ENCODE measurements at places on chromosomes 11 and 22.
A peak's percentile ranks its signal among the peaks of the same experiment; 100 is the strongest.

- no peak overlapping the region for H3K27ac ChIP-seq
- no peak for DNase-seq
- H3K27me3 ChIP-seq = peaks cover 24% of the 10 kb centered on the region
- no peaks in the 10 kb centered on the region for H3K4me1 ChIP-seq
- H3K36me3 ChIP-seq = no peaks in the 10 kb centered on the region
- no peak overlapping the region for H3K4me3 ChIP-seq
Observed at GRCh38 chr11:134564472-134565200, 152.6 kb upstream of the B3GAT1 start.

DNA sequence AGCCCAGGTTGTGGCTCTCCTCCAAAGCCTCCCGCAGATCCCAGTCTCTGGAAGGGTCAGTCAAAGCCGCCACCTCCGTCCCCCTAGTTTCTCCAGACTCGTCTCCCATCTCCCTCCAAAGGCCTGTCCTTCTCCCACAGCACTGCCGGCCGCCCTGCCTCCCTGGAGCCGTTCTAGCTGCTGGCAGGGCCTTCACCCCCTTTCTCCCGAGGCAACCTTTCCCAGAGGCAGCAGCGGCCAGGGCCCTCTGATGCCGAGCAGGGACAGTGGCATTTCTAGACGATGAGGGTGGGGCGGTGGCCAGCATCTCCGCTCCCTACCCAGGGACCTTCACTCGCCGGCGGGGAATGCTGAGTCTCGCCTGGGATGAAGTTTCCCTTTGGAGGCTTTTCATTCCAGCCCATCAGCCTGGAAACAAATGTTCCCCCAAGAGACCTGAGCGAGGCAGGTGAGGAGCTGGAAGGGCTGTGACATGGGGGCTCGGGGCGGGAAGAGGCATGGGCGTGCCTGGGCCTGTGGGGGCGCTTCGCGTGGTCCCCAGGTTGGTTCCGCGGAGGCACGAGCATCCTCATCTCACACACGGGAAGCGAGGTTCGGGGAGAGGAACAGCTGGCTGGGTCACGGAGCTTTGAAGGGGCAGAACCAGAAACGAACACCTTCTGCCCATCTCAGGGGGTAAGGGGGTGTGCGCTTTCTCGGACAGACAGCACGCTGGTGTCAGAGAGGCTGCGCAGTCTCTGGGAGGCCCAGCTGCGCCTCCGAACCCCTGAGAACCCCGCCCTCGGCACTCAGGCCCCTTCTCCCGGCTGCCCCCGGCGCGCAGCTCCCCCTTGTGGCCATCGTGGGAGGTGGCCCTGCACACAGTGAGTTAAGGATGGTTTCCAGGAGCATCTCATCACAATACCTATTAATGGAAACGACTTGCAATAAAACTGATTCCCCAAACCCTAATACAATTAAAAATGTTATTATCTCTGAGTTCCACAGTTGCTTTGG, 18.1 kb upstream of the KLHL35 start:
- H3K4me1 ChIP-seq = peaks cover 13% of the 10 kb centered on the region
- H3K36me3 ChIP-seq = no peaks in the 10 kb centered on the region
- DNase-seq = no peak
- H3K27ac ChIP-seq = no peak overlapping the region

DNA sequence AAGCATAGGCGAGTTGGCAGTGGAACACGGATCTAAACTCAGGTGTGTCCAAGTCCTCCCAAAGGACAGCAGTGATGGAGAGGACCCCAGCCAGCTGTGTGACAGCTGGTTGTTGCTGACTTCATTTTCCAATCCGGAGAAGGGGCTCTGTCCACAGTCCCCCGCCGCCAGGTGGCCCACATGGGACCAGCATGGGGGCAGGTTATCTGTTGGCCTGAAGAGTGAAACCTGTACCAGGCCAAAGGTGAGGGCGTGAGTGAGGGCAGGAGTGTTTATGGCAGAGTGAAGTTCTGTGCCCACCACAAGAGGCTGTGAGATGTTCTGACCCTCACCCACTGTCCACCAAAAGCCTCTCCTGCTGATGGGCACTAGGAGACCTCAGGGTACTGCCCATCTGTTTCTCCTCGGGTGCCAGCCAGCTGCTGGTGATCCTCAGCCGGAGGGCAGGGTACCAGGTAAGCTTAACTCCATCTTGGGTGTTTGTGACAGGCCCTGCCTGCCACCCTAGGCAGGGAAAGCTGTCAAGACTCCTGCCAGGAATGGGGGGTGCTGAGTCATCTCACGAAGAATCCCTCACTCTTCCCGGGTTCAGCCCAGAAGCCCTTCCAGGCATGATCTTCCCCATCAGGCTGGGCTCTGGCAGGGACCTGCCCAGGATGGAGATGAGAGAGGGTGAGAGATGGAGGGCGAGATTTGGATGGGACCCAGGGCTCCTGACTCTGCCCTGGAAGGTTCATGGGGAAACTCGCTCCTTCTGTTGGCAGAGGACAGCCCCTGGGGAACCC, 15.5 kb upstream of the TAB1 start:
- peaks cover 3% of the 10 kb centered on the region for H3K36me3 ChIP-seq
- no peak overlapping the region for H3K27ac ChIP-seq
- no peak for DNase-seq
- H3K4me1 ChIP-seq = peaks cover 9% of the 10 kb centered on the region

DNA sequence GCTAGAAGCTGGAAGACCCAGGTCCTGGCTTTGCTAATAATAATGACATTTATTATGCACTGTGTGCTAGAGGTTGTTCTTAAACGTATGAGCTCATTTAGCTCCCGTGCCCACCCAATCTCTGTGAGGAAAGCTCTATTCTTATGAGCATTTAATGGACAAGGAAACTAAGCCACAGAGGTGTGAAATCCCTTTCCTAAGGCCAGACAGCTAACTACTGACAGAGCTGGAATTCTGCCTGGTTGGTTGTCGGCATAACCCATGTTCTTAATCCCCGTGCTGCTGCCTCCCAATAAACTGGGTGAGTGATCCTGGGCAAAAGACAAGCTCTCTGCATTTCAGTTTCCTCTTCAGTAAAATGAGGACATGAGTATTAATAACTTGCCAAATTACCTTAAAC, 49.4 kb downstream of the SNX19 start:
- no peak for DNase-seq
- H3K4me3 ChIP-seq = no peak overlapping the region
- no peak overlapping the region for H3K27ac ChIP-seq
- peaks cover 13% of the 10 kb centered on the region for H3K36me3 ChIP-seq
- no peaks in the 10 kb centered on the region for H3K27me3 ChIP-seq

- H3K4me3 ChIP-seq = no peak overlapping the region
- H3K36me3 ChIP-seq = no peaks in the 10 kb centered on the region
- H3K27ac ChIP-seq = no peak overlapping the region
- H3K27me3 ChIP-seq = no peaks in the 10 kb centered on the region
- H3K4me1 ChIP-seq = no peaks in the 10 kb centered on the region
- DNase-seq = no peak
Observed at GRCh38 chr11:104134745-104135144, 29.2 kb downstream of the PDGFD start.

DNA sequence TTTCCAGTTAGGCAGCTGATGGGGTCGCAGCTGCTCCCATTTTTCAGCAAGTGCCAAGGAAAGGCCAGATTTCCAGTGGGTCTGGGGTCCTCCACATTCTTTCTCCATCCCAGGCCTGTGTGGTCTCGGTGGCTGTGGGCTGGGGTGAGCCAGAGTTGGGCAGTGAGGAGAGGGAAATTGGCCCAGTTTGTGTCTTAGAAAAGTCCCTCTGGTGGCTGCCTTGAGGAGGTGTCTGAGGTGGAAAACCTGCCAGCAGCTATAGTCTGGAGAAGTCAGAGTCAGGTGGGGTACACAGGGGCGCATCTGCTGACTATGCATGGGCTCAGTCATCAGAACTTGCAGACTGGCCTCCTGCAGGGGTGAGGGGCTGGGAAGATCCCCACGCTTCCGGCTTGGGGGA, 30.5 kb downstream of the MRGPRD start:
- H3K36me3 ChIP-seq = no peaks in the 10 kb centered on the region
- H3K4me1 ChIP-seq = peaks cover 4% of the 10 kb centered on the region

GRCh38 chr11:65650547-65651338, 12.0 kb downstream of the RELA start:
- H3K36me3 ChIP-seq = peaks cover 79% of the 10 kb centered on the region
- no peaks in the 10 kb centered on the region for H3K27me3 ChIP-seq
- H3K4me1 ChIP-seq = peaks cover 70% of the 10 kb centered on the region
- peak overlapping the region; percentile 49 for H3K4me3 ChIP-seq
- DNase-seq = peak; percentile 55

DNA sequence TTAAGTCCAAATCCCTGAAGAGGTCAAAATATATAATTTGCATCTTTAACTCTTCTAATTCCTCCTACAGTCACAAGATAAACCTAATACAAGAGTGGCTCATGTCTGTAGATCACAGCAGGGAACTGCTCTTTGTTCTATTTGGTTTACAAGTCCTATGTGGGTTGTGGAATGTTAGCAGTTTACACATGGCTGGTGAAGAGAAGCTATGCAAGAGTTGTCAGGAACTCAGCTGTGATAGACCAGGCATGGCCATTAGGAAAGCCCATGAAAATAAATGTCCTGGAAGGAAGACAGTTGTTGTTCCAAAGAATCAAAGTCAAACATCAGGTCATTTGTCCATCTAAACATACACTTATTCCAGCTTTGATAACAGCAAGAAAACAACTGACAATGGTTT, 312.4 kb upstream of the PITPNB start:
- H3K27ac ChIP-seq = no peak overlapping the region
- no peak for DNase-seq
- no peaks in the 10 kb centered on the region for H3K27me3 ChIP-seq

DNA sequence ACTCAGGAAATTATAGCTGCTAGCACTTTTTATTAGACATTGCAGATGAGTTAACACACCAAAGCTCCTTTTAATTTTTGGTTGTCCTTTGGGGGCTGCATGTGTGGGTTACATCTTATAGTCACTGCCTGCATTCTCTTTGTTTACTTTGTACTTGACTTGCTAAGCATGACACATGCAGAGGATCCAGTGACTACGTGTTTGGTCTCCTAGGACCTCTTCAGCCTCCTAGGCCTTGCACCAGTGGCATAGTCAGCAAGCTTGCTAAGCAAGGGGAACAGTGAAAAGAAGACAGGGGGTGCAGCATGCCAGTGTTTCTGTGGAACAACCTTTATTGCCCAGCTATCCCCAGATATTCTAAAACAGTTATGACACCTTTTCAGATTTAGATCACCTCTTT, 108.2 kb downstream of the PAX6 start:
- H3K27me3 ChIP-seq = no peaks in the 10 kb centered on the region
- no peaks in the 10 kb centered on the region for H3K36me3 ChIP-seq
- no peak overlapping the region for H3K27ac ChIP-seq
- no peak overlapping the region for H3K4me3 ChIP-seq

DNA sequence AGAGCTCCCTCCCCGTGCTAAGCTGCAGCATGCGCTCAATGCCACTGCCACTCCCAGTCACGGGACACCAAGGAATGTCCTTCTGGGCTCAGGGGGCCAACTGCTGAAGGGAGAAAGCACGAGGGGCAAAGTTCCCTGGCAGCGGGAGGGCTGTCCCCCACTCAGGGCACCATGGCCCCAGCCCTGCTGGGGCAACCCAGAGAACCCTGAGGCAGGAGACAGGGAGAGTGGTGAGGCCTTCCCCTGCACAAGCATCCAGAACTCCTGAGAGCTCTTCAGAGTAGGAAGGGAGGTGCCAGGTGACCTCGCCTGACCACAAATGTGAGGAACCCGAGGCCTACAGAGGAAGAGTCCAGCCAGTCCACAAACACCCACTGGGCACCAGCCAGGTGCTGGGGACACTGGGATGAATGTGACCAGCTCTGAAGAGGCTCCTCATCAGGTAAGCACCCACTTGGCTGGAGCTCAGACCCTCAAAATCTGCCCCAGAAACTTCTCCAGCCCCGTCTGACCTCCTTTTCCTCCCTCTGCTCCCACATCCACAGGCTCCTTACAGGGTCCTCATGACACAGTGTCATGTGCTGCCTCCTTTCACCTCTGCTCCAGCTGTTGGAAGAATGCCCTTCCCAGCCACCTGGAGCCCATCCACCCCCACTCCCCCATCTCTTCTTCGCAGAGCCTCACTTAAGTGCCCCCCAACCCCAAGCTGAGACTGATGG, 15.6 kb downstream of the GDPD5 start:
- no peak for DNase-seq
- no peaks in the 10 kb centered on the region for H3K27me3 ChIP-seq
- H3K36me3 ChIP-seq = no peaks in the 10 kb centered on the region
- H3K4me3 ChIP-seq = no peak overlapping the region

GRCh38 chr22:37659066-37659896, 758 bp downstream of the PDXP start:
- H3K27me3 ChIP-seq = no peaks in the 10 kb centered on the region
- peaks cover 3% of the 10 kb centered on the region for H3K36me3 ChIP-seq
- H3K4me3 ChIP-seq = peak overlapping the region; percentile 94
- peaks cover 54% of the 10 kb centered on the region for H3K4me1 ChIP-seq

DNA sequence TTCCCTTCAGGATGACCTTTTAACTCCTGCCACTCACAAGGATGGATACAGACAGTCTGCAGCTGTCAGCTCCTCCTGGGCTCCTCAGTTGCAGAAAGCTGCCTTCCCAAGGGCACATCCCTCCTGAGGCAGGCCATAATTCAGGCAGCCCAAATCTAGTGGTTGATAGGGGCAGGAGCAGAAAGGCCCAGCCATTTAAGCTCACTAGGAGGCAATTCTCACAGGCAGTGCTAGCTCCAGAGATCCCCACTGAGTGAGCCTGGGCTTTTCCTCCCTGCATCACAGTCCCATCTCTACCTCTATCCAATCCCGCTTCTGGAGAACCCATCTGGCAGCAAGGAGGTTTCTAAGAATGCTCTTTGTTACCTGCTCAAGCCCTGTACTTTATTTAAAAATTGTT, 200.6 kb downstream of the ARHGAP42 start:
- DNase-seq = no peak
- H3K36me3 ChIP-seq = no peaks in the 10 kb centered on the region
- no peak overlapping the region for H3K4me3 ChIP-seq
- H3K27me3 ChIP-seq = no peaks in the 10 kb centered on the region

- no peak overlapping the region for H3K27ac ChIP-seq
- H3K4me1 ChIP-seq = no peaks in the 10 kb centered on the region
- no peaks in the 10 kb centered on the region for H3K36me3 ChIP-seq
- no peak overlapping the region for H3K4me3 ChIP-seq
- DNase-seq = no peak
Observed at GRCh38 chr11:106503901-106504300, 426.4 kb downstream of the AASDHPPT start.

GRCh38 chr11:27477831-27478230, 5.2 kb upstream of the LGR4 start:
- no peaks in the 10 kb centered on the region for H3K4me1 ChIP-seq
- no peak overlapping the region for H3K27ac ChIP-seq
- no peak overlapping the region for H3K4me3 ChIP-seq

- H3K4me1 ChIP-seq = peaks cover 61% of the 10 kb centered on the region
- H3K27ac ChIP-seq = peak overlapping the region; percentile 86
- peaks cover 37% of the 10 kb centered on the region for H3K36me3 ChIP-seq
- no peak overlapping the region for H3K4me3 ChIP-seq
Observed at GRCh38 chr11:59186130-59186594, 14.2 kb downstream of the DTX4 start.

GRCh38 chr11:76744186-76745043, 38.7 kb upstream of the TSKU start:
- no peaks in the 10 kb centered on the region for H3K4me1 ChIP-seq
- no peak for DNase-seq
- H3K27ac ChIP-seq = peak overlapping the region; percentile 63
- H3K36me3 ChIP-seq = no peaks in the 10 kb centered on the region
- H3K4me3 ChIP-seq = no peak overlapping the region
- H3K27me3 ChIP-seq = no peaks in the 10 kb centered on the region

All from stomach (tissue), 19 donors.